ENCODE measurements at places on chromosomes 12 and 14.
A peak's percentile ranks its signal among the peaks of the same experiment; 100 is the strongest.

GRCh38 chr14:93857081-93857480 is 68.8 kb upstream of the PRIMA1 start:
- DNase-seq, result no peak

DNA sequence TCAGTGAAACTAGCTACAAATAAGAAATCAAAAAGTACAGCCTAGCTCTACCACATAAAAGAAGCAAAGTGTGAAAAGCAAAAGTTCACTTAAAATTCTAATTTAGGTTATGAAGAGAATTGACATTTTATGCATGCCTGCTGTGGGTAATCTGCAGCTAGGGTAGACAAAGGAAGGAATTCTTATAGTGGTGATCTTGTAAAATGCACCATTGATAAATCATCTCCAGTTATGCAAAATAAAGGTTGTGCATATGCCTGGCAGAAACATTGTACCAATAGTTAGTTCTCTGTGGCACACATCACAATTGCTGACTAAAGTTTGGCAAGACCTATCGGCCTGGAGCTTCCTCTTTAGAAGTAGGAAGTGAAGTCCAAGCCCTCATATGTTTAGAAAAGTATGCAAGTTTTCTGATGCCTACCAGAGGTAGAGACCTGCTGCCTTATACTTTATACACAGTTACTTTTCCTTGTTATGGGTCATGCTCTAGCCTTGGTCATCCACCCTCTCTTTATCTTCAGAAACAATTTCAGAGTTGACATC is 78.3 kb downstream of the TSHR start:
- no peak for DNase-seq

- DNase-seq, result no peak
Observed at GRCh38 chr12:97308576-97309198, 153.9 kb upstream of the RMST start.

DNA sequence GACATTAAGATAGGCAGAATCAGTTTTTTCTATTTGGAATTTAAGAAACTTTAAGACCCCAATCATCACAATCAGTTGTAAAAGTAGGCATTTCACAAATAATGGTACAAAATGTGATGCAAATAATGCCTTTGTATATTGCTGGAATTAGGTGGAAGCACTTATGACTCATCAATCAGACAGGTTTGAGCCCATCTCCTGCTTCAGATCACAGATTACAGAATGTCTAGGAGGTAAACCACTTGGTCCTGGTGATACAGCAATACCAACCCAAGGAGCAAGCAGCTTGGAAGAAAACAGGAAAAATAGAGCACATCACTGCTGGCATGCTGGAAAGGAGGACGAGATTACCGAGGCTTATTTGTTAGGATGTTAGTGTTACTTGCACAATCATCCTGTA is 57.6 kb downstream of the C12orf56 start:
- DNase-seq, result no peak

DNA sequence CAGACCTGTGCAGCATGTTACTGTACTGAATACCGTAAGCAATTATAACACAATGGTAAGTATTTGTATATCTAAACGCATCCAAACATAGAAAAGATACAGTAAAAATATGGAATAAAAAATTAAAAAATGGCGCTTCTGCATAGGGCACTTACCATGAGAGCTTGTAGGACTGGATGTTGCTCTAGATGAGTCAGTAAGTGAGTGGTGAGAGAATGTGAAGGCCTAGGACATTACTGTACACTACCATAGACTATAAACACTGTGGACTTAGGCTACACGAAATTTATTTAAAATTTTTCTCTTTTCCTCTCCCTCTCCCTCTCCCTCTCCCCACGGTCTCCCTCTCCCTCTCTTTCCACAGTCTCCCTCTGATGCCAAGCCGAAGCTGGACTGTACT is 194.5 kb upstream of the CDKN3 start:
- no peak for DNase-seq

- DNase-seq, result no peak
Observed at GRCh38 chr12:65764325-65764724, 60.0 kb upstream of the HMGA2 start.

DNA sequence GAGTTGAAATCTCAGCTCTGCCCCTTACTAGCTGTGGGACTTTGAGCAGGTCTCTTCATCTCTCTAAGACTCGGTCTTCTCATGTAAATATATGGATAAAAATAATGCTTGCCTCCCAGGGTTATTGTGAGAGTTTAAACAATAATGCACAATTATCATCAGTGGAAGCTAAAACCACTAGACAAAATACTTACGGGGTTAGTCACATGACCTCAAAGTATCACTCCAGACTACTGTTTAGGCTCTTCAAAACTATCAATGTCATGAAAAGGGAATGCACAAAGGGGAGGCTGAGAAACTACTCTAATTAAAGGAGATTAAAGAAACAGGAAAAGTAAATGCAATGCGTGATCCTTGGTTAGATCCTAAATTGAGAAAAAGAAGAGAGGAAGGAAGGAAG is 24.5 kb upstream of the TSPAN11 start:
- DNase-seq, result no peak

DNA sequence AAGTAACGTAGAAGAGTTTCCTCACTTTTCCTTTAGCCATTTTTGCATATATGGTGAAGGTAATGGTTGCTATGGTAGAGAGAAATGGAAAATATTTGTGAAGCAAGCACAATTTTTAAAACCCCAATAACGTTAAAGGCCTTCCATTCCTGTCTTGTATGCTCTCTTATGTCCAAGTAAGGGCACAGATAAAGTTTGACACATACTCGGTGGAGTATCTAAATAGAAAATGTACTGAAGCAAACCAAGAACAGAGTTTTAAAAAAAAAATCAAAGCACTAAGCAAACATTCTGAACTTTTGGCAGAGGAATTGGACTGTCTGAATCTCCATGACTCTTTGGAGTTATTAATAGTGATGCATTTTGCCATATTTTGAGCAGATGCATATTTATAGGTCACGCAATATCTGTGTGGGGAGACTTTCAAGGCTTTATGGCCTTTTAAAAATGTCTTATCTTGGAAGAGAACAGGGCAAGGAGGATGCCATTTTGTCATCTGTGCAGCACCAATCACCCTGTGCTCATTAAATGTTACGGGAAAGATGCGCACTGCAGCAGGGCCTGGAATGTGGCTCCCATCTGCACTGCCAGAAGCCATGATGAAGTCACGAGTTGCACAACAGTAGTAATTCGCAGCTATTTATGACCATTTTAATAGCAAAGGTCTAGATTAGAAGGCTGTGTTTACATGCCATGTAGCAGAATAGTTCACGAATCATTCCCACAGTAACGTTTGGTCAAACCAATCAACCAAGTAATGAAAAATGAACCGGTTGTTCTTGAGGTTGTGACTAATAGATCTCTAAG is 23.3 kb upstream of the AMIGO2 start:
- no peak for DNase-seq

DNA sequence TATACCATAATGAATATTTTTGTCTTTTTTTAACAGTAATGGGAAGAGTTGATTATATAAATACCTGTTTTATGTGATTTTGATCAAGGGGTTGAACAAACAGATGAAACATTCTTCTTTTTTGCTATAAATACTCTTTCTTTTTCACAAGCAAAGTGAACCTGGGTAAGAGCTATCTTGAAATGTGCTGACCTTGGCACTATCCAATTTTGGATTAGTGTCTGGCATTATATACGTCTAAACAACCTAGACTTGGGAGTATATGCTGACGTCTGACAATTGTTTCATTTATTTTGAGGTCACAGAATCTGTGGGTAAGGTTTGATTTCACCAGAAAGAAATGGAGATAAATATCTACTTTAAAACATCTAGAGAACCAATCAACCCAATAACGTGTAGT is 716.0 kb upstream of the STXBP6 start:
- no peak for DNase-seq

GRCh38 chr12:97500537-97500936 is 37.9 kb downstream of the RMST start:
- no peak for DNase-seq

DNA sequence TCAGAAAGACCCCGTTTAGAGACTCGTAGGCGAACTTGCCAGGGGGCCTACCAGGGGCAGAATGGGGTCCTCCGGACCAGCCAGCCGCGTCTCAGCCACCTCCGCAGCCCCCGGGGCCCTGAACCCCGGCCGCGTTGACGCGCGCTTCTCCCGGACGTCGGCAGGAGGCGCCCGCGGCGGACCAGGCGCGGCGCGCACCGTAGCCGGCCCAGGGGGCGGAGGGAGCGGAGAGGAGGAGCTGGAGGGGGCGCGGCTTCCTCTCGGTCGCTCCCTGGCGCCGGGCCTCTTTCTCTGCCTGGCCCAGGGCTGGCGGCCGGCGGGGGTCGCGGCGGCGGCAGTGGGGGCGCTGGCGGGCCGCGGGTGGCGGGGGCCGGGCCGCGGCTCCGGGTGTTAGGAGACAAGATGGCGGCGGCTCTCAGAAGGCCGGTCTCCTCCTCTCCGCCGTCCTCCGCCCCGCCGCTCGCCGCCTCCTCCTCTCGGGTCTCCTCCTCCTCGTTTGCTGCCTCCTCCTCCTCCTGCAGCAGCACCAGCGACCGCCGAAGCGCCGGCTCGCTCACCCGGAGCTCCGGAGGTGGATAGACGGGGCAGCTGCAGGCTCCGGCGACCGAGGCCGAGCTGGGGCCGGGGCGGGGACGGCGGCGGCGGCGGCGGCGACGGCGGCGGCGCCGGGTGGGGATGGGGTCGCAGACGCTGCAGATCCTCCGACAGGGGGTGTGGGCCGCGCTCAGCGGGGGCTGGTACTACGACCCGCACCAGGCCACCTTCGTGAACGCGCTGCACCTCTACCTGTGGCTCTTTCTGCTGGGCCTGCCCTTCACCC is at the start of gene PCNX1:
Gene PCNX1 (plus strand): TSS at position 284 of the 820 bp plus-strand sequence. CDS start 392 bp downstream, at position 676.
- DNase-seq, result peak; percentile 80

DNA sequence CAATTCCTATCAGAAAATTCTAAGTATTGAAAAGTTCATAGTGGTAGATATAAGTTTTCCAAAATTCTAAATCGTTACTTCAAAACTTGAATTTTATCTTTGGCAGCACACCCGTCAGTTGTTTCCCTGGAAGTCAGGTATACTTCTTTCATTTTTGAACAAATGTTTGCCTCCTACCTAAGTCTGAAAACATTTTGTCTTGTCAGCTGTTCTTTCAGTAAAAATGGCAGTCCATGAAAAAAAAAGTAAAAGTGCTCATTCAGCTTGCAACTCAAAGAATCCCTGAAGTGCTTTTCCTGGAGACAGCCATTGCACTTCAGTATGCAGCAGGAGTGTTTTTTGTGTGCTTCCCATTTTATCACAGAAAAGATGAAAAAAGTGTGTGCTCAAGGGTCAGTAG is 130.1 kb upstream of the NEDD1 start:
- DNase-seq, result no peak
